ENCODE measurements at places on chromosomes 1 and 21.

DNA sequence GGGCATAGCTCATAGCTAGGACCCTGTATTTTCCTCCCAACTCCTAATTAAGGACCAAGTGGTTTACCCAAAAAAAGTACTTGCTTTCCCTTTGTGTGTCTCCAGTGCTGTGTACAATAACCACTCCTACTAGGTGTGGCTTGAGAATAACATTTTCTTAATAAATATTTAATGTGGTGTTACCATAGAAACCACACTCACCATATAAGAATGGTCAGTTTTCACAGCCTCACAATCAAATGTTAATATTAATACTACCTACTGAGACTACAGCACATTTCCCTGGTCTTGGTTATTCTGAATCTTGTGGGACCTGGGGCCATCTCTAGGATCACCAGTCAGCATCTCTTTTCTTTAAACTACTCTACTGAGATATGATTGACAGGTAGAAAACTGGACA lies 83.5 kb upstream of the BCAR3 start:
- DNase-seq: no peak

DNA sequence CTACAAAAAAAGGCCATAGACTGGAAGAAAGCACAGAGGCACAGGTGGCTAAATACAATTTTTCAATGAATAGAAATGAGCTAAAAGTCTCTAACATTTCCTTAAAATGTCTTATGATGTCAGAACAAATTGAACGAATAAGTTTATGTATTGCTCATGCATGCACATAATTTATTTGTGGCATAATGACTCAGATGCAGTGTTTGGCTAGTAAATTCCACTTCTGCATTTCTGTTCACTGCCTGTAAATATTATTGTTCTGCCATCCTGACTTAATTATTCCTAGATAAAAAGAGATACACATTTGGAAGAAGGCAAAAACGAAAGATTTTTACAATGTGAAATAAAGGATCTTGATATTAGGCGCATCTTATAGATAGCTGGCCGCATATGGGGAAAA lies 26.6 kb upstream of the EXO1 start:
- DNase-seq: no peak

GRCh38 chr1:21262293-21263051 lies 27.8 kb downstream of the ECE1 start:
- no peak for DNase-seq

- DNase-seq: no peak
Measured at GRCh38 chr1:18957532-18958300, 1.2 kb upstream of the IFFO2 start.

DNA sequence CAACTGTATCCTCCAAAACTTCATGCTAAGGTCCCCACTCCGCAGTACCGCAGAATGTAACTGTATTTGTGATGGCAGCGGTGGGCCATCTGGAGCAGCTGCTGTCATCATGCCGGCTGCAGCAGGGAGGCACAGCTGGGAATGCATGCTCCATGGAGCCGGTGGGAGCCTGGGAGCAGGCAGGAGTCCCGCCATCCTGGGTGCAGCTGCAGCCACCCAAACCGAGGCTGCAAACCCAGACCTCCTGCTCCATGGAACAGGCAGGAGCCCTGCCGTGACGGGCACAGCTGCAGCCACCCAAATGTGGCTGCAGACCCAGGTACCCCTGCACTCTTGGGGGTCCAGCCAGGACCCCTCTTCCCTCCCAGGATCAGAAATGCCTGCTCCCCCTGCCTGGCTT lies 80.3 kb downstream of the SCMH1 start:
- DNase-seq: no peak

DNA sequence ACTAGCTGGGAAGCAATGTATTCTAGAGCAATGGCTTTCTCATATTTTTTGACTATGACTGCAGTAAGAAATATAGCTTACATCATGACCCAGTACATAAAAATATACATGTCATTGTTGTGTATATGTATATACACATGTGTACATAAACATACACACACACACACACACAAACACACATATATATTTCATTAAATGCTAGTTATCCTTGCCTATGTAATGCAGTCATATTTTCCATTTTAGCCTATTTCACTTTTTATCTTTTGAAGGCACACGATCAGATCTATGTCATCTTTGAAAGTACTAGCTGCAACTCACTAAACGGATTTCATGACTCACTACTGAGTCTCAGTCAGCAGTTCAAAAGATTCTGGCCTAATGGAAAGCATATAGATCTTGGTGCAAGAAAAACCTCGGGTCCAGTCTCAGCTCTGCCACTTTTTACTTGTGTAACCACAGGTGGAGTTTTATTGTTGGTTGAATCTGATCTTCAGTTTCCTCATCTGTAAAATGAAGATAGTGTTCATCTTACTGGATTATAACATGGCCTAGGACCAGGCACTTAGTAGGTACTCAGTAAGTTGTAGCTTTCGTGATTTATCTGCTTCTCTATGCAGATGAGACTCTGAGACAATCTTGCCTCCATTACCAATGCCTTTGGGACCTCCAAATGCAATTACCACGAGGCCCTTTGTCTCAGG lies 325.6 kb downstream of the RRAGC start:
- DNase-seq: no peak

DNA sequence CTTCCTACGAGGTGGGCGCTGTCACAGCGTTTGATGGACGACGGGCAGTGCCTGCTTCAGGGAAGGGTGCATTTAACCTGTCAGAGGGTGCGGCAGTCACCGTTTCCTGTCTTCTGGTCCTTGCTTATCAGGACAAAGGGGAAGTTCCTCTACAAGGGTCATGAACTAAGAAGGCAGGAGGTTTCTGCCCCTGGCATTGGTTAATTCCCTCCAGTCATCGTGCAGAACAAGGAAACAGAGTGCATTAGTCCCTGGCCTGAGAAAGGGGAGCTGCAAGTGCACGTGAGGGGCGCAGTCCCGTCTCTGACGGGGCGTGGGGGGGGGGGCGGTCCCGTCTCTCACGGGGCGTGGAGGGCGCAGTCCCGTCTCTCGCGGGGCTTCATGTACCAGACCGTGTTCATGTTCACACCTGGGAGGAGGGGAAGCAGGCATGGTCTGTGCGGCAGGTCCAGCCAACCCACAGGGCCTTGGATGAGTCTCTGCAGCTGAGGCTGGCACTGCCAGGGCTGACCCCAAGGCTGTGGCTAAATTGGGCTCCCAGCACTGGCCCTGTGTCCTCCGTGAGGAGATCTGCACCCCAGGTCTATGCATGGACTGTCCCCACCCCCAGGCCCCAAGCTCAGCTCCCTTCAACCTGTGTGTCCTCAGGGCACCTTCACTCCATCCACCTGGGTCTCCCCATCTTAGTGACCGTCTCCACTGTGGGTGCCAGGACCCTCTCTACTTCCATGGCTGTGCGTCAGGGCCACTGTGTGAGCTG lies 89.2 kb upstream of the COL6A1 start:
- DNase-seq: peak; percentile 15

- no peak for DNase-seq
Measured at GRCh38 chr1:85850238-85850637, 142.0 kb upstream of the ZNHIT6 start.

GRCh38 chr1:235783148-235783776 lies 83.4 kb downstream of the LYST start:
- DNase-seq: no peak

GRCh38 chr1:243234978-243235647 lies 20.0 kb downstream of the CEP170 start:
- DNase-seq: no peak

DNA sequence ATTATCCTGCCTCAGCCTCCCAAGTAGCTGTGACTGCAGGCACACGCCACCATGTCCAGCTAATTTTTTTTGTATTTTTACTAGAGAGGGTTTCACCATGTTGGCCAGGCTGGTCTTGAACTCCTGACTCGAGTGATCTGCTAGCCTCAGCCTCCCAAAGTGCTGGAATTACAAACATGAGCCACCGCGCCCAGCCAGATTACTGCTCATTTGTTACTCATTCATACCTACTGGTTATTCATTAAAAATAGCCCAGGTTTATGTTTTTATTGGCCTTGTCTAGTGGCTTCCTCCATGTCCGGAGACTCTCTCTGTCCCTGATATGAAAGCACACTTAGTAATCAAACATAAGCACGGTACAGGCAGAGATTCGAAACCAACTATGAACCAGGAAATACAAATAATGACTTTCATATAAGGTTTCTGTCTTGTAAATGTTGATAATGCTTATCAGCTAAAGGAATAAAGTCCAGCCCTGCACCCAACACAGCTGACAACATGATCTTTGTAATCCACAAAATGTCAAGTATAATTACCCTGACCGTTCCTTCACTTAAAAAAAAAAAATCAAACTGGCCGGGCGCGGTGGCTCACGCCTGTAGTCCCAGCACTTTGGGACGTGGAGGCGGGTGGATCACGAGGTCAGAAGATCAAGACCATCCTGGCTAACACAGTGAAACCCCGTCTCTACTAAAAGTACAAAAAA lies 50.4 kb upstream of the CXADR start:
- DNase-seq: no peak

GRCh38 chr1:201888282-201889089 lies at the start of gene SHISA4:
TSS of gene SHISA4 (plus strand) at chr1:201888898. CDS start at chr1:201888995, 97 bp downstream.
- no peak for DNase-seq

DNA sequence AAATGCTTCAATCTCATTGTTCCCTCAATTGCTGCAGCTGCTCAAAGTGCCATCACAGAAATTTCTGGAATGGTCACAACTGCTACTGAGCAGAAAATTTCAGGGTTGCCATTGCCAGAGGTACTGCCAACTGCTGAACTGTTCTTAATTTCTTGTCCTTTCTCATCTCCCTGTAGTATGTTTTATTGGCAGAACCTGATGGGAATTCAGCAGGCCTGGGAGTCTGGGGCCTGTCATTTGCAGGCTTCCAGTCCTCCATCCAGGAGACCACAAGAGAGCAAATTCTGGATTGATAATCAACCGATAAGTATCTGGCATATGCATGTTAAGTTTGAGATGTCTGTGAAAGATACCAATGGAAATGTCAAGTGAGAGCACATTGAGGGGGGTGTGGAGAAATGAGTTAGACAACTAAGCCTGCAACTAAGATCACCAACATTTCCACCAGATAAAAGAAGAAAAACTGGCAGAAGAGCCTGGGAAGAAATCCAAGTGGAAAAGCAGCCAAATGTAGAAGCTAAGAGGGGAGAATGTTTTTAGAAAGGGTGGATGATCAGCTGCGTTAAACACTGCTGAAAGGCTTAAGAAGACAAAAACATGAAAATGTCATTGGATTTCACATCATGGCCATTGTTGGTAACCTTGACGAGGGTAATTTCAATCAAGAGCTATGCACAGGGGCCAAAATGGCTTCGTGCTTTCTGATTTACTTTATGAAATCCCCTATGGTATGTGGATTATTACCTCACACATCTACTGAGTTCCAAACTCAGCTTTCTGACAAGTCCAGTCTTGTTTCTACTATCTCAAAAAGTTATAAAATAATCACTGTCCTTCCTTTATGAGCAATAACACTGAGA lies 648.1 kb downstream of the PLPP3 start:
- DNase-seq: no peak

GRCh38 chr1:158272681-158273080 lies 17.0 kb upstream of the CD1C start:
- no peak for DNase-seq

DNA sequence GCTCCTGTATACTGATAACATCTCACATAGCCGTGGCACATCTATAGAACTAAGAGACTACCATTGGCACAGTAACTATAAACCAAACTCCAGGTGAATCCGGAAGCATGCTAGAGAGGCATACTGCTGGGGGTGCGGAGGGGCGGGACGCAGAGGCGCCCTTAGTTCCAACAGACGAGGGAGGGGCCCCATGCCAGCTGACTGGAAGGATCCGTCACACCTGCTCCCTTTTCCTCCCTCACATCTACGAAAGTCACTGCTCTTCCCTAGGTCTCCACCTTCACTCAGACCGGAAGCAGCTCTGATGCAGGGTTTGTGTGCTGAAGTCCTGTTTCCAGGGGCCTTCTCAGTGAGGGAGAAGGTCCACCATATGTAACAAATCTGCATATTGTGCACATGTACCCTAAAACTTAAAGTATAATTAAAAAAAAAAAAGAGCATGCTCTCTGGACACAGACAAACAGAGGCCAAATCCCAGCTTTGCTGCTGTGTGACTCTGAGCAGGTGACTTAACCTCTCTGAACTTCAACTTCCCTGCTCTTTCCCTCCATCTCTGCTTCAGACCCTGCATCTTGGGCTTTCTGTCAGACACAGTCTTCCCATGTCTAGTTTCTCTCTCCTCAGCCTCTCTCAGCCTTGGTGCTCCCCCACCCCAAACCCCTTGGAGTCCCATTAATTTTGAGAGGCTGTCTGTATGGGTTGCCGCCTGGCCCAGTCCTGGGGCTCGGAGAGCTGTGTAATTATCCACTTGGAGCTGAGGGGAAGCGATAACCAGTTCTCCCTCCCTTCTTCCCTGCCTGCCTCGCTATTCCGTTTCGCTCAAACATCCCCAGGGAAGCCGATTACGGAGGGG lies 7.8 kb upstream of the GJB5 start:
- DNase-seq: no peak

DNA sequence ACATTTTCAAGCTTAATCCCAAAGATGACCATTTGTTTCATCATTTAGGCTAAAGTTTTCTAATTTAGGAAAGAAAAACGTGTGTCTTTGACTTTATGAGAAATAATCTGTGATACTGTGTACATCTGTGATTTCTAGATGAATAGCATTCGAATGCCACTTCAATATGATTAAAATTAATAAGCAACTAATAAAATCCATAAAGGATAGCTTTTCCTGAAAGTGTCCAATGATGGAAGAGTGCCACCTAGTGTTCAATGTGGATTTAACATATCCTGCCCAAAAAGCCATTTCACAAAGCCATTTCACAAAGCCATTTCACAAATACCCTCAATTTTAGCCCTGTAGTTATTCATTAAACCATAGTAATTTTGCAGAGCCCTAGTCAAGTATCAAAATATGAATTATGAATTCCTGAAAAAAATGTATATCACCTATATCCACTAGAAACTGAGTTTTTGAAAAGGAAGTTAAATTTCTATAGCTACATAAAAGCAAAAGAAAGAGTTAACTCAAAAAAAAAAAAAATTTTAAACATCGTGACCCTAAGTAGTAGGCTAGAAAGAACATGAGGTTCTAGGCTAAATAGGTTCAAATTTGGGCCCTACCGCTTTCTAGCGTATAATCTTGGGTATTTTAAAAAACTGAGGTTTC lies 19.1 kb downstream of the NME7 start:
- no peak for DNase-seq

DNA sequence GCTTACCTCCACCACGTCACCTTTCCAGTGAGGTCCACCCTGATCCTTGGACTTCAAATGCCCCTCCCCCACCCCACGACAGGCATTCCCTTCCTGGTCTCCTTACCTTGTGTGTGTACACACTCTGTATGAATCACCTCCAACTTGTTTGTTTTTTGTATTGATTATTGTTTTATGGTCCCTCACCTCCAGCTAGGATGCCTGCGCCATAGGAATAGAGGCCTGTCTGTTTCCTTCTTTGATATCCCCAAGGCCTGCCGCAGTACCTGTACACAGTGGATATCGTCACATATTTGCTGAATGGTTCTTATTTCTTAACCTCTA lies 219.6 kb upstream of the POU3F1 start:
- DNase-seq: no peak

DNA sequence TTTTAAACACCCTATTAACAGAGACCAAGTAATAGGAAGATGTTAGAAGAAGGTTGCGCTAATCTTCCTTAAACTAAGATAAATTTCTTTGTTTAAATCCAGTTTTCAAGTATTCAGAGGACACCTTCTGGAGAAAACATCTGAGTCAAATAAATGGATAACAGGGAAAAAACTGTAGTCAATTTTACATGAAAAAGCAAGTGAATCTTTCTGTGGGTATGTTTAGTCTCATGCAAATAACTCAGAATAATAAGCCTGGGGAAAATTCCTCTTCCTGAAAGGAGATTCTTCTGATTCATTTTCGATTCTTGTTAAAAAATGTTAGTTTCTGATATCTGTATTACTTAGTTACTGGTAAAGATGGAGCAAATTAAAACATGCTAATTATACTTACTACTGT lies 145.5 kb downstream of the CTH start:
- DNase-seq: no peak

Measured in effector CD8-positive, alpha-beta T cell (primary cell).